ENCODE measurements at places on chromosomes 12 and 14.

- no peak for DNase-seq
These were observed 1.2 kb downstream of the NCKAP5L start for GRCh38 chr12:49827051-49827400.

GRCh38 chr12:114696443-114697242 lies 12.7 kb upstream of the TBX3 start:
- no peak for DNase-seq

DNA sequence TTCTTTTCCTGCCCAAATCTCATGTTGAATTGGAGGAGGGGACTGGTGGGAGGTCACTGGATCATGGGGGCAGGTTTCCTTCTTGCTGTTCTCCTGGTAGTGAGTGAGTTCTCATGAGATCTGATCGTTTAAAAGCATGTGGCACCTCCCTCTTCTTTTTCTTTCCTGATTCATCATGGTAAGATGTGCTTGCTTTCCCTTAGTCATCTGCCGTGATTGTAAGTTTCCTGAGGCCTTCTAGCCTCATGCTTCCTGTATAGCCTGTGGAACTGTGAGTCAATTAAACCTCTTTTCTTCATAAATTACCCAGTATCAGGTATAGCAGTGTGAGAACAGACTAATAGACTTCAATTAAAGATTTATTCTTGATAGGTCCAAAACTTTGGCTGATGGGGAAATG lies 83.5 kb downstream of the CAND1 start:
- no peak for DNase-seq

DNA sequence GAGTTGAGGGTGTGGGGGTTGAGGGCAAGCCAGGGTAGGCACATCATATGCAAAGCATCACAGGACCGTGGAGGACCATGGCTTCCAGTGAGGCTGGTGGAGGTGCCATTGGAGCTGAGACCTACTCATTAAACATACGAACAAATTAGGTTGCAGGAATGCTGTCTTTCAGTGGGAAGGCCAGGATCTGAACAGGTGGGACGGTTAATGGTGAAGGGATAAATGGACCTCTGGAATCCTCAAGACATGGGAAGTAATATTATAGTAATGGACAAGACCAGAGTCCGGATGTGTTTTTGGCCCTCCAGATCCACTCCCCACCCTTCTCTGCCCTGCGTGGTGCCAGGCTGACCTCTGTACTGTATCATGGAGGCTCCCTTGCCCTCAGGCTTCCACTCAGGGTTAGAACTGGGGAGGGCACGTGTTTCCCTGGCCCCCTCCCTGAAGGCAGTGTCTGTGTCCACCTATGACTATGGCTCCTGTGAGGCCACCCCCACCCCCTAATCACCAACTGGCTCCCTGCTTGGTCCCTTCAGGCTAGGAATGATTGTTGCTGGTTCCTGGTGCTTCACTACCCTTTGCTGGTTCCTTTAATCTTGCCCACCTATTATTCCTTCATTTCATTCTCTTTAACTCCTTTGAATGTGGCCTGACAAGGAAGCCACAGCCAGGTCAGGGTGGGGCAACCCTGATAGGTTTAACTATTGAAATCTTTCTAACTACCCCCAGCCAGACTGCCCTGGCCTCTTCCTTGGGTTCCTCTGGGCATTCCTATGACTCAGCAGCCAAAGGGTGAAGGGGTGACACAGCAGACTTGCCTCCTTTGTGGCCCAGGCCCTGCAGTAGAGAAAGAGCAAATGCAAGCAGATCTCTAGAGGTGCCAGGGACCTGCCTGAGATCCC lies 10.7 kb downstream of the DHRS2 start:
- no peak for DNase-seq

DNA sequence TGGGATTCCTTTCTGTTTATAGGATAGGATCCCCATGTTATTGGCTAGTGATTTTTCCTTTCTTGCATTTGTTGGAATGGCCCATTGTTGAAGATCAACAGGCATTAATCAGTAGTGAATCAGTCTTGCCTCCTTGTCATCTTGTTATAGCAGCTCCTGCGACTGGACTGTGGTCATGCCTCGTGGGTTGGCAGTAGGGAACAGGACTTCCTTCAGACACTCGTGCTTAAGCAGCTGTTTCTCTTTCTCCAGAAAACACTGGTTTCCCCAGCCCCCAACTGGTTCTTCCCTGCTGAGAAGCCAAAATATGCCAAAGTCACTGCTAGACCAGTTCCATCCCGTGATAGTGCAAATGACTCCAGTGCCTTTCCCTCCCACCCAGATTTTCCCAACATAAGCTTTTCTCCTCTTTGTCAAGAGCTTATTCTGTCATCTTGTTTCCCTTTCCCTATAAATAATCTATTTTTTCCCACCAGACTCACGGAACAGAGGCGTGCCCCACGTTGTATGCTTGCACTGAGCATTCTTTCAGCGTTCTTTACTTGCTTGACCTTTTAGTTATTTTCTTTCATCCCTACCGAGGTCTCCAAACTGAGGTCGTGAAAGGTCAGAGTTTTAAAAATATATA lies 83.5 kb downstream of the SAMD4A start:
- no peak for DNase-seq

GRCh38 chr12:49019120-49019430 lies 499 bp upstream of the PRKAG1 start:
- no peak for DNase-seq

- DNase-seq = peak; percentile 15
These were observed 439.4 kb downstream of the PDZRN4 start for GRCh38 chr12:41627476-41627875.

DNA sequence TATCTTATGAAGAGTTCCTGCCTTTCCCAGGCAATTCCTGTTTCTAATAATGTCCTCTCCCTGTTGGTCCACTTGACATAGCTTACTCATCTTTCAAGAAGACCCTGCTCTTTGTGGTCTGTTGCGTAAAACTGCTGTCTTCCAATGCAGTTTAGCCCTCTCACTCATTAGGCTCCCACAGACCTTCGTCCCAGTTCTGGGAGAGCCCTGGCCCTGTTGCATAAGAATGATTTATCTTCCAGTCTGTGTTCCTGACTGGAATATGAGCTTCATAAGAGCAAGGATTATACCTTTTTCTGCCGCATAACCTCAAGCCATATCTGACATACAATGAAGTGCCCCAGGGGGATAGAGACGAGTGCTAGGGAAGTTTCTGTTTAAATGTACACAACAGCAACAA lies 365.9 kb upstream of the NOVA1 start:
- DNase-seq = no peak

DNA sequence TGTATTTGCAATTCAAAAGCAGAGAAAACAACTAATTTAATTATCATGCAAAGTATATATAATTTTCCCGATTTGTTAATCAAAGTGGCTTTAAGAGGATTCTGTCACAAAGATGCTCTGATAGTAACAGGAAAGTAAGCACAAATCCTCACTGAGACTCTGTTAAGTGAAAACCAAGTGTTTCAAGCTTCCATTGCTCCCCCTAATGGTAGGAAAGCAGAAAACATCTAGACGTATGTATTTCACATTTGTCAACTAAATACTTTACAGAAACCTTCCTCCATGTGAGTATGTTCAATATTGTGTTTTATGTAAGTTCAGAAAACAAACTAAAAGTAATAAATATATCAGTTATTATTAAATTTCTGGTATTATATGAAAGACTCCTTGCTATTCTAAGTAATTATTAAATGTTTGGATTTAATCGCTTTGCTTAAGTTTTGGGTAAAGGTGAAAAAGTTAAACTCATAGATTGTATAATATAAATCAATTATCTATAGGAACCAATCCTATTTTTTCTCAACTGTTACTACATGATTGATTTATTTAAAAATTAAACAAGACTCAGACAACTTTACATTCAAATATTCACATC lies 1.5 kb upstream of the NTS start:
- peak; percentile 70 for DNase-seq

- no peak for DNase-seq
These were observed 1209.8 kb downstream of the FLRT2 start for GRCh38 chr14:86739761-86740160.

GRCh38 chr14:25026476-25027137 lies 23.3 kb downstream of the STXBP6 start:
- no peak for DNase-seq

- no peak for DNase-seq
These were observed 885.7 kb downstream of the DIO2 start for GRCh38 chr14:79325557-79325956.

GRCh38 chr12:69663726-69664125 lies 35.4 kb downstream of the BEST3 start:
- no peak for DNase-seq

DNA sequence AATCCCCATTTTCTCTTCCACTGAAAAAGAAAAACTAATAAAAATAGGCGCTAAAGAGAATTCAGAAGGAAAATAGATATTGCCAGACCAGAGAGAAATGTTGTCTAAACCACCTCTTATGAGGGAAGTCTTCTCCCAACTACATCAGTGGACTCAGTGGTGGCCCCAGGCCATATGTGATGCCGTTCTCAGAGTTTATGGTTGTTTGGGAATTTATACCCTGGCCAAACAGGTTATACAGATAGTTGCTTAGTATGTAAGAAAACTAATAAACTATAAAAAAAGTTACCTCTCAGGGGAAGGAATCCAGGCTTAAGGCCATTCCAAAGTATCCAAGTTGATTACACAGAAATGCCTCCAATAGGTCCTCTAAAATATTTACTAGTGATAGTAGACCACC lies 103.4 kb upstream of the RBM19 start:
- no peak for DNase-seq

- DNase-seq = no peak
These were observed 63.8 kb downstream of the RIN3 start for GRCh38 chr14:92577321-92577742.

- DNase-seq = no peak
These were observed at the start of gene SERPINA3 for GRCh38 chr14:94612174-94612573. Gene SERPINA3 (plus strand): TSS chr14:94612391. CDS start chr14:94614442, 2,051 bp downstream.

- DNase-seq = no peak
These were observed 18.6 kb downstream of the AMN1 start for GRCh38 chr12:31710021-31710818.

- DNase-seq = no peak
These were observed 8.7 kb upstream of the AQP2 start for GRCh38 chr12:49941556-49942511.

DNA sequence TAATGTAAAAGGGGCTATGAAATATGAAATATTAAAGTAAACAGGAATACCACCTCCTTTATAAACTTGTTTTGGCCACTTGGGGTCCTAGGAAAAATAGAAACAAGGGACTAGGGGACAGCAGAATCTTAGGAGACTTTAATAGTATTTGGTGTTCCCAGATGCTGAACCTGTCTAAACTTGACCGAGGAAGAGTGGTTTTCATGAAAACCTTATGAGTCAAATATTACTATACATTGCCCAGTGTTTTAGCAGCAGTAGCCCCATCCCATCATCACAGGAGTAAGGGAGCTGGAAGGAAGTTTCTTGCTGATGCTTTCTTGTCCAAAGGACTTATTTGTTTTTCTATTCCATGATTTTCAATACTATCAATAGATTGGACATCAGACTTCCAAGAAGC lies 177.5 kb upstream of the CAND1 start:
- no peak for DNase-seq

GRCh38 chr14:87285506-87285905 lies 707.5 kb downstream of the GALC start:
- DNase-seq = no peak

GRCh38 chr12:53867216-53868012 lies 71.2 kb upstream of the HOXC13 start:
- no peak for DNase-seq

DNA sequence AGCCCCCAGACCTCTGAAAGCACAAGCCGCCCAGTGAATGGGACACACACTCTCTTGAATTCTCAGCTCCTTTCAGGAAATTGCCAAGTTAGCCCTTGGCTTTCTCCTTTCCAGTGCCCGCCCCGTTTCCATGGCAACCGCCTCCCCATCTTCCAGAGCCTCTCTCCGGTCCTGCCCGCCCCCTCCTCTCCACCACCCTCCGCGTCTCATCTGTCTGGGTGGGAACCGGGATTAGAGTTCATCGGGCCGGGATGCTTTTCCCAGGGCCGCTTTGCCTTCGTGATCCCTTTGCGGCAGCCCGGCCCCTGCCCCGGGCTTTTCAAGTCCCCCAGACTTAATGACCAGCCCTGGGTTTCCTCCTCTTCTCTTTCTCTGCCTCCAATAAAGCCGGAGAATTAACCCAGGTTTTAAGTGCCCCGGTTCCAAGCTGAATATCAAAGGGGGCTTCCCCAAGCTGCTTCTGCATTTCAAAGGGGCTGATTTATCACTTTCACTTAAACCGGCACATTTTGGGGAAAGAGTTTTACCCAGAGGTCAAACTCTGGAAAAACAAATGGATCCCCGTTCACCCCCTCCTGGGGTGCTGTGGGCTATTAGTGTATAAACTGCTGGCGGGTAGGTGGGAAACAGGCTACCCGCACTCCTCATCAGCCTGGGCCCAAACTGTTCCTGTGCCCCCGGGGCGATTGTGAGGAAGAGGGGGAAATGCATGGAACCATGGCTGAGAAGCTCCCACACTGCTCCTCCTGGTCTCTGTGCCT lies 101.7 kb downstream of the ZFP36L1 start:
- no peak for DNase-seq

DNA sequence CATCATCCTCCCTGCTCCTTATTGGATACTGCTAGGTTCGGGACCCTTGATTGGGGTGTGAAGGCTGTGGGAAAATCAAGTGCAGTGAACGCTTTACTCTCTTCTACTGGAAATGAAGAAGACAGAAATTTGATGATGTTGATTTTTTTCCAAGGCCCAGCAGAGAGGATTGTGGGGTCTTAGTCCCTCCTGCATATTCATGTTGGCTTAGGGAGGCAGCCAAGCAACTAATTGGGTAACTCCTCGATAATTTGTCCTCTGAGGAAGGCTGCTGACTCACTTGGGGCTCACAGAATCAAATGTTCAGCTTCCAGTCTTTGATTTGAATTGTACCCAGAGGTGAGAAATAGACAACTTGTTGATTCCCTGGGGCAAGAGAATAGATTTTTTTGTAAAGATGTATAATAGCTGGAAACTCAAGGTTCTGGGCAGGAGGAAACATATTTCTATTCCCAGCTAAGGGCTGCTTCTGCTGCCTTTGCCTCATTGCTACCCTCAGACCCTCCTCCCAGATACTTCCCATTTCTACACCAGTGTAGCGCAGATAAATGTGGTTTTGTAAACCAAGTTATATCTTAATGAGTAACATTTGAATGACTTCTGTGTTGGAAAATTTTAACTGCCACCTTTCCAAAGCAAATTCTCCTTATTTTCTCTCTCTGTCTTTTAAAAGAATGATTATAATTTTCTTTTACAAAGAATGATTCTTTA lies 21.7 kb downstream of the NEUROD4 start:
- no peak for DNase-seq

- no peak for DNase-seq
These were observed 202.6 kb downstream of the CRADD start for GRCh38 chr12:93879476-93880421.

- no peak for DNase-seq
These were observed 649.0 kb downstream of the TMTC2 start for GRCh38 chr12:83335748-83336147.

GRCh38 chr12:26769611-26770010 lies 63.4 kb downstream of the ITPR2 start:
- no peak for DNase-seq

DNA sequence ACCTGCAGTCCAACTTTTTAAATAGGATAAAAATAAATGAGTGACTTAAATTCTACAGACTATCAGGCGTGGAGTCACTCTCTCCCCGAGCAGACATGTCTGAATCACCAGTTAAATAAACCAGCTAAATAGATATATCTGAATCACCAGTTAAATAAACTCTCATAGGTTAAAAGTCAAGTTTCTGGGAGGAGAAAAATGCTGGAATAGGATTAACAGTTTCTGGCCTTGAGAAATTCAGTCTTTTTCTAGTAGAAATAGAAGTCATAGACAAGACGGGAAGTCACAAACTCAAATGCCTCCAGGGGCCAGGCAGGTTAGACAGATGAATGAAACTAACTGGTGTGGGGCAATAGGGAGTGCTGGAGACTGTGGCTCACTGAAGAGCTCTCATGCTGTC lies 258.6 kb upstream of the TMEM132C start:
- DNase-seq = no peak

GRCh38 chr14:30607156-30607780 lies 14.9 kb upstream of the SCFD1 start:
- no peak for DNase-seq
